ENCODE measurements at places on chromosomes 13 and 19. TPM values are rescaled to one million over a fixed set of nuclear protein-coding genes. Genes with fewer than 3 reads are reported as not detected.

Gene BST2
- total RNA-seq, result 104 TPM

Gene LRFN3
- 13.0 TPM for total RNA-seq

Gene ZNF787
- 33.3 TPM for total RNA-seq

Gene CEACAM16
- total RNA-seq, result not detected

Gene NAPSA
- total RNA-seq, result 4.5 TPM

Gene SLC6A16
- 5.3 TPM for total RNA-seq

Gene CGB5
- not detected for total RNA-seq

Gene CGB8
- total RNA-seq, result not detected

Gene ENOX1
- 0.28 TPM for total RNA-seq

Gene FARP1
- 1.1 TPM for total RNA-seq

Gene MIA
- not detected for total RNA-seq

Gene KCNN4
- total RNA-seq, result 28.8 TPM

Gene PTGIR
- total RNA-seq, result 12.5 TPM

Gene FLT3LG
- 398 TPM for total RNA-seq

Gene KIR3DL1
- 0.12 TPM for total RNA-seq

Gene PRTN3
- total RNA-seq, result not detected

Gene KLK12
- total RNA-seq, result not detected

Gene DMKN
- not detected for total RNA-seq

Gene KHSRP
- 254 TPM for total RNA-seq

Gene C19orf81
- not detected for total RNA-seq

Gene RINL
- 64.4 TPM for total RNA-seq

Gene FLT1
- total RNA-seq, result 1.7 TPM

Gene CYP2A7
- not detected for total RNA-seq

Gene CFD
- total RNA-seq, result 3.6 TPM

Gene HSD17B14
- total RNA-seq, result 0.82 TPM

All from activated naive CD4-positive, alpha-beta T cell treated with anti-CD3 and anti-CD28 coated beads, Interleukin-2, amount 10 ng/mL, durations not matched to agents 5 hours and 36 hours (primary cell).